ENCODE measurements at places on chromosomes 12 and 14. TPM values are rescaled to one million over a fixed set of nuclear protein-coding genes. Genes with fewer than 3 reads are reported as not detected.

DNA sequence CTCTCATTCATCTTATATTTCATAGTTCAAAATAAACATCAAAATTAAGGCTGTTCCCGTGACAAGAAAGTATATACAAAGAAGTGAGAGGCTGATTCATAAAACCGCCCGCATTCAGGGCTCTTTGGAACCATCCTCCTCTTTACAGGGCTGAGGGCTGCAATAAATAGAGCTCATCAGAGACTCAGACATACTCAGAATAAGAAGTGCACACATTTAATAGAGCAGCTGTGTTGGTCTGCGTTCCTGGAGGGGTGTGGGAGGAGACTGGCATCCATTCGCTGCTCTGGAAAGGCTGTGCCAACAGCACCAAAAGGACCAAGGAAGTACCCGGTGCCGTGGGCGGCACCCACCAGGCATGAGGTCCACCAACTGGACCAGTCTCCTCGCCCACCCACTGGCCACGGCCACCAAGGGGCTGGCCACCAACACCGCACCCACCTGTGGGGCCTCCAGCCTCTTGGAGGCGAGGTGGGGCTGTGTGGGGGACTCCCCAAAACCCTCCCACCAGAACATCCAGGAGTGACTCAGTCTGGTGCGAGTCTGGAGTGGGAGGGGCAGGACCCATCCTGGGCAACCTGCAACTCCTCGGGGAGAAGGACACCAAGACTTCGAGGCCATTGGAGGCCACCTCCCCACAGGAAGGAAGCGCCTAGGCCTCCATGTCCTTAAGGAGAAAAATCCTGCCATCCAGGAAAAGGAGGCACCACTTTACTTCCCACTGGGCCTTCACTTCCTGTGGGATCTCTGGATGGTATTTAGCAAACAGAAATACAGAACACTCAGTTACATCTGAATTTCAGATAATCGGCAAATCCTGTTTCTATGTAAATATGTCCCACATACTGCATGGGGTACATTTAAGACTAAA, 32.7 kb downstream of the VCPKMT start:
- no peak for DNase-seq

Gene MAP1LC3B2
- total RNA-seq: 0.62 TPM

Gene NPFF
- not detected for total RNA-seq

Gene RIMBP2
- total RNA-seq: 39.5 TPM

- no peak for DNase-seq
These were observed 518.1 kb downstream of the TRHDE start for GRCh38 chr12:72790273-72790672.

Gene CCDC175
- total RNA-seq: 3.3 TPM

DNA sequence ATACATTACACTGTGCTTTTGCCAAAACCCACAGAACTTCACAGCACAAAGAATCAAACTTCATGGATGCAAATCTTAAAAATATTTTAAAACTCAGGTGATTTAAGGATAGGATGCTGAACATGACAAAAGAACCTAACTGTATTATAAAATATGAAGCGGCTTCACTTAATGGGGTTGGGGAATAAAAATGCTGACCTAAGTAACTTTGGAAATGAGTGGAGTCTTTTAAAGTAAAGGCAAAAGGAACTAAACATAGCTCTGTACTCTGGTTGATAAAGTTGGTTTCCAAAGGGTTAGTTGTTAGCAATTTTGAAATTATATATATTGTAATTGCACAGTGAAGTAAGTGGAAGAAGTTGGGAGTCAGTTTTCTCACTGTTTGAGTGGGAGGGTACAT, 111.5 kb upstream of the SYT1 start:
- no peak for DNase-seq

Gene FOS
- total RNA-seq: 51.2 TPM

DNA sequence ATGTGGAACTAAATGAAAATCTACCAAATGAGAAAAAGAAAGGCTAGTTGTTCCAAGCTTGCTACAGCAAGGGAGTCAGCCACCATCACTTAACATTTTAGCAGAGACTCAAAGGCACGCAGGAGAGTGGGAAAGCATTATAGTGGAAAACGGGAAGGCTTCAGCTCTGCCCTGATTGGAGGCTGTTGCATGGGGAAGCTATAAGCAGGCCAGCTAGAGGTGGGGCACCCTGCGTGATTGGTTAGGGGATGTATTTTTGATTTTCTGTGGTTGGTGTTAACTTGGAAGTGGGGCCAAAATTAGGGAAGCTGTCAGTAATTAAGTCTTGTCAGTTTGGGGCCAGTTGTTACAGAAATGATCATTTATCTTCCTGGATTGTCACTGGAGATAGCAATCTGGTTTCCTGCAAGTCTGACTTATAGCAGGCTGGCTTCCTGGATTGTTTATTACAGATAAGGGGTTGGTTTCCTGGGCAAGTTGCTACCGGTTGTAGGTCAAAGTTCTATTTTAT, 93.9 kb downstream of the FAR2 start:
- no peak for DNase-seq
